ENCODE measurements at places on chromosomes 2 and 18. TPM values are rescaled to one million over a fixed set of nuclear protein-coding genes. Genes with fewer than 3 reads are reported as not detected.

The INO80C gene
- total RNA-seq: 21.7 TPM

DNA sequence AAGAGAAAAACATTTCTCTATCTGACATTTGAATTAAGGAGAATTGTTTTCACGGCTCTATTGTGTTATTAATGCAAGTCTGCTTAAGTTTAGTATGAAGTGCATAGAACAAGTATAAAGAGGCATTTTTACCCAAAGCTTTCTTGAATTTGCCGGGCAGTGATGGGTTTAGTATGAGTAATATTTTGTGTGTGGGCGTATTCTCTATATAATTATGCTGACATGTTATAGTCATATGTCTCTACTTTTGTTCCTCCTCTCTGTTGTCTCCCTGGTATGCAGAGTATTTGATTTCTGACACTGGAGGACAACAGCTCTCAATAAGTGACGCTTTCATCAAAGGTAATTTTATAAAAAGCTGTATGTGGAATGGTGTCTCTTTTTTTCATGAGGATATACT is 45.9 kb downstream of the PIKFYVE start:
- no peak for DNase-seq

- no peak for DNase-seq
These were observed 8.7 kb downstream of the TFCP2L1 start for GRCh38 chr2:121276341-121276740.

DNA sequence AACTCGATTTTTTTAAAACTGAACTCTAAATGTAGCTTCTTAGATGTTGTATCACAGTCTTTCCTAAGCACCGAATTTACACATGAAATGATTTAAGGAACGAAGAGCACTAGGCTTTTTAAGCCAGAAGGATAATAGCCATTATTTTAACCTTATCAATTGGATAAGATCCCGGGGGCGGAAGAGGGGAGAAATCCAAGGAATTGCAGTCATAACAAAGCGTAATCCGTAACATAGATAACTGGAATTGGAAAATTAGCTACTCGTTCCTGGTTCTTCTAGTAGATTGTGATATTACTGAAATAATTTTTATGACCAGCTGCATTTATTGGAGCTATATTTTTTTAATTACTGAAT is 988 bp upstream of the KANSL1L start:
- DNase-seq: no peak

The EGR4 gene
- total RNA-seq: not detected

The IL1A gene
- not detected for total RNA-seq

The KRTCAP3 gene
- 13.9 TPM for total RNA-seq

DNA sequence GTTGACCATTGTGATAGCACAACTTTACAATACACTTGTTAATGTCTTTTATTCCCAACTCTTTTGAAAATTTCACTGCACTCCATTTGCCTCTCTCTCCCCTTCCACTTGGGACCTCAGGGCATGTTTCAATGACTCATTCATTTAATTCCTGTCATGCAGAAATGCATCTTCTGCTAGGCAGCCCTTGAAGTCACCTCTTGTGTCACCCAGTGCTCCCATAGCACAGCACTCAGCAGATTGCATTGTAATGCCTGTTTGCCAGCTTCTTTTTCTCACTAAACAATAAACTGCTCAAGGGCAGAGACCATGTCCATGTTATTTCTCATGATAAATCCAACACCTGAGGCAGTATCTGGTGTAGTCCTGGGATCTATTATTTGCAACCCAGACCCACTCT is 85.9 kb upstream of the ACSL3 start:
- DNase-seq: no peak

The KCNG2 gene
- total RNA-seq: not detected

The PIGN gene
- 28.2 TPM for total RNA-seq

Measured in activated naive CD8-positive, alpha-beta T cell treated with anti-CD3 and anti-CD28 coated beads, Interleukin-2, amount 10 ng/mL, durations not matched to agents 7 days and 5 days (primary cell).